ENCODE measurements at places on chromosomes 5 and 9. TPM values are rescaled to one million over a fixed set of nuclear protein-coding genes. Genes with fewer than 3 reads are reported as not detected.

MEF2C gene
- polyA plus RNA-seq, result 14.5 TPM

FAM78A gene
- polyA plus RNA-seq, result 50.7 TPM

BSPRY gene
- 1.4 TPM for polyA plus RNA-seq

SH3GL2 gene
- 0.07 TPM for polyA plus RNA-seq

DCAF12 gene
- 8.3 TPM for polyA plus RNA-seq

DNA sequence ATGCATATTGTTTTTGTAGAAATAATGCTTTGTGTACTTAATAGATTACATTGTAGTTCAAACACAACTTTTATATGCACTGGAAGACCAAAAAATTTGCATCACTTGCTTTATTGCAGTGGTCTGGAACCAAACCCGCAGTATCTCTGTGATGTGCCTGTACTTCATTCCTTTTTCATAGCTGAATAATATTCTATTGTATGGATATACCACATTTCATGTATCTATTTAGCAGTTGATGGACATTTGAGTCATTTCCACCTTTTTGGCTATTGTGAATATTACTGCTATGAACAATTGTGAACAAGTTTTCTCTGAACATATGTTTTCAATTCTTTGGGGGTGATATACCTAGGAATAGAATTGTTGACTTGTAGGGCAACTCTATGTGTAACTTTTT, 40.1 kb downstream of the ITGA1 start:
- DNase-seq, result no peak

- DNase-seq, result no peak
Measured at GRCh38 chr5:122864400-122864799, 19.0 kb downstream of the SNX24 start.

DNA sequence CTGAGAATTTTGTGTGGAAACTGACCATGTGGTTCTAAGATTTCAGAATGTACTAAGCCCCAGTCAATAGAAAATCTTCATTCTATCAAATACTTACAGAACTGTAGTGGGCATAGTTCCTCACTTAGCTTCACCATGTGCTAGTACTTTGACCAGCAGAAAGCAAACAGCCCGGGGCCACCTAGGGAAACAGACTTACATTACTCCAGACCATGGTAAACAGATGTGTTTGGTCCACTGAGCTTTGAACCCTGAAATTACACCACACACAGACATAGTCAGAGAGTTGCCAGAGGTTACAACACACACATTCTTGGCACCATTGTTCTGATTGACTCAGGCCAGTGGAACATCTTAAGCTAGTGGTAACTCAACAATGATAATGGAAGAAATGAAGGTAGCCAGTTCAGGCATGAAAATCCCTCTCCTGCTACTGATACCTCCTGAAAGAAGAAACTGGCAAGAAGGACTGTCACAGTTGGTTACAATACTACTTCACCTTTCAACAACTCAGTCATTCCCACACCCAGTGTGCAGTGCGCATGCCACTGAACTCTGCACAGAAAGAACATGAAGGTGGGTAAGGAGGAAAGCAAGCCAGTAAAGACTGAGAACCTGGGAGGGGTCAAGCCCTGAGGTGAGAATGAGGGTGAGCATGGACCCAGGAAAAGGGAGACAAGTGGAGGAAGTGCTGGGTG, 18.7 kb upstream of the LECT2 start:
- DNase-seq, result peak; percentile 22

- no peak for DNase-seq
Measured at GRCh38 chr5:93320920-93321445, 260.0 kb downstream of the NR2F1-AS1 start.

DNA sequence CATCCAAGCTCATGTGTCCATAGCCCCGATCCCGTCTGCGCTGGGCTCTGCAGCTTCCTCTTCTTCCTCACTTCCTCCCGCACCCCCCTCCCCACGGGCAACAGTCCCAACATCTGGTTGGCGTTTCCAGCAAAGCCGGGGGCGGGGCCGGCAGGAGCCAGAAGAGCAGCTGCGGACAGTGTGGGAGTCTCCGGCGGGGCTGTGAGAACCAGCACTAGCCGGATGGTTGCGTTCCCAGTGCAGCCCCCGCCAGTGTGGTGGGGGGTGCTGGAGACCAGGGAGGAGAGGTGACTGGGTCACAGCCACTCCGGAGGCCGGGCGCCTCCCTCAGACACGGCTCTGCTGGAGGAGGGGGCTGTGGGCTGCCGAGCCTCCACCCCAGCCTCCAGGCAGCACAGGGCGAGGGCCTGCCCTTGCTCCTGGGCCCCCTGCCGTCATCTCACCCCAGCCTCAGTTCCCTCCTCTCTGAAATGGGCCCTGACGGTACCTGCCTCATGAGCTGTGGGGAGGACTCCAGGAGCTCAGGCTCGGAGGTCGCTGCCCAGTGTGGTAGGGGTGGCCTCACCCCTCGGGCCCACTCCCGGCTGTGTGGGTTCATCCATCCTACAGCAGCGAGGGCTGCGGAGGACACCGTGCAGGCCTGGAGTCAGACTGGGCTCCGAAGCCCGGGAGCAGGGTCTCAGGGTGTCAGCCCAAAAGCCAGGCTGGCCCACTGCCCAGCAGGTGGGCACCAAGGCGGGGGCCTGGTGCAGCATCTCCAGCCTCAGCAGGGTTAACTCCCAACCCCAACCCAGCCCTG, 41.5 kb upstream of the NOTCH1 start:
- DNase-seq, result peak; percentile 94

- no peak for DNase-seq
Measured at GRCh38 chr9:81522716-81523551, 166.4 kb downstream of the TLE1 start.

GRCh38 chr5:149745-150485, 41.4 kb upstream of the LRRC14B start:
- DNase-seq, result no peak

- no peak for DNase-seq
Measured at GRCh38 chr5:61386045-61386800, 54.2 kb downstream of the ZSWIM6 start.

GRCh38 chr5:125033602-125034001, 287.2 kb upstream of the ZNF608 start:
- no peak for DNase-seq
